ENCODE measurements at places on chromosomes 2 and 18.

- no peak for DNase-seq
These were observed 1056.6 kb upstream of the CHAC2 start for GRCh38 chr2:52710810-52711618.

- DNase-seq = no peak
These were observed 74.6 kb downstream of the COX7A2L start for GRCh38 chr2:42286268-42286946.

GRCh38 chr2:109523121-109523520 lies 90.6 kb downstream of the SEPTIN10 start:
- no peak for DNase-seq

DNA sequence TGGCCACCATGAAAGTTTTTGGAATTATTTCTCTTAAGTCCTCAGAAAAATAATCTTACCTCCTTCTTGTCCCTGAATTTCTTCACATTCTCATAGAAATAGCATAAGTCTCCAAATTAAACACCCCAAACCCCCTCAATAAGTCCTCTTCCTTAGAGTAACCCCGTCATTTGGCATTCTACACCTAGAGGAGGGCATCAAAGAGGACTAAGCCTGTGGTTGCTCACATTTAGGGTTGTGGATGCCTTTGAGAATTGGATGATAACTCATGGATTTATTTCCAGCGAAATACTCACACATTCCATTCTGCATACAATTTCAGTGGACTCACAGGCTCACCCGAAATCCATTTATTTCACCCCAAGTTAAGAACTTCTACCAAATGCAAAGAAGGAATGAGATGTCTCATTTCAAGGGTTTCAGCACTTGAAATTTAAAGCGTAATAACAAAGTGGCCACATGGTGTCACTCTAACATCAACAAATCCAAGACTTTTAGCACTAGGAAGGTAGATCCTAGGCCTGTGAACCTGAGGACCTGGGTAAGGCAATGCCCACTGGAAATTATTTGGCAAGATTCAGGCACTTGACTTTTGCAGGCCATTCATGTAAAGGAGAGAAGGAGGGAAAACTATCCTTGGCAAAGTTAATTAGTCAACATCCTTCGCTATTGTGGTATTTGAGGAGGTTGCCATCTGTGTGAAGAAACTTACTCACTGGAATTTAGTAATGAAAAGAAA lies 24.6 kb downstream of the DYTN start:
- no peak for DNase-seq

All from cortex of kidney (tissue), 1 donor.